ENCODE measurements at places on chromosomes 12 and 14.
A peak's percentile ranks its signal among the peaks of the same experiment; 100 is the strongest.

GRCh38 chr14:96638041-96638855, 136.1 kb downstream of the PAPOLA start:
- no peak for DNase-seq

- no peak for DNase-seq
Measured at GRCh38 chr12:109580684-109581333, 7.2 kb downstream of the MVK start.

GRCh38 chr12:110661337-110661972, 27.5 kb downstream of the HVCN1 start:
- peak; percentile 66 for DNase-seq

- DNase-seq = no peak
Measured at GRCh38 chr12:42468341-42468821, 121.2 kb downstream of the PRICKLE1 start.

DNA sequence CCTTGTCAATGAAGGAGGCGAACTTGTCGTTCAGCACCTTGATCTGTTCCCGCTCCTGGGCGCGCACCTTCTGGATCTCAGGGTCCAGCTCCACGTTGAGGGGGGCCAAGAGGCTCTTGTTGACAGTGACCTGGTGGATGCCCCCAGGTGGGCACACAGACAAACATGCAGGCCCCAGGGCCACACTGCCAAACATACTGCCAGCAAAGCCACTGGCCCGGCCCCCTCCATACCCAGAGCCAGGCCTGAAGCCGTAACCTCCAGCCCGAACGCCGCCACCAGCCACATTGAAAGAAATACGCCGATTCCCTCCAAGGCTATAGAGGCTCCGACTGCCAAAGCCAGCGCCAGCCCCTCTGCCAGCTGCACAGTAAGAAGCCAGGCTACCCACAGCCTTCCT, 337 bp downstream of the KRT74 start:
- DNase-seq = no peak

GRCh38 chr12:93347054-93347785, 30.5 kb upstream of the NUDT4 start:
- DNase-seq = no peak

GRCh38 chr14:78253986-78254385, 83.8 kb downstream of the NRXN3 start:
- DNase-seq = no peak

DNA sequence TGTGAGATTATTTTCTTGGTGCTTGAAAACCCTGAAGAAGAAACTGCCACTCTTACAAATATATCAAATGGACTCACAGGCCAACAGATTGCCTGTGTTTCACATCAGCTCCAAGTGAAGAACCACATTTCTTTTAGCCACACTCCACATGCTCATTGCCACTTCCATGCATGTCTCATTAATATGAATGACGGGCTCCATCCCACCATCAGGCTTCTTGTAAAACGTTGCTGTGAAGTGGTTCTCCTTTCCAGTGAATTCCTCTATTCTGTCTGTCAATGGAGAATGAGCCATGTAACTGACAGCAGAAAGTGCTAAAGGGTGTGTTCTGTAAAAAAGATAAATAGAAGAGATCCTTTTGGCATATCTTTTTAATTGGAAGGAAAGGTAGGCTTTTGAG, 188.2 kb upstream of the RMST start:
- DNase-seq = no peak

DNA sequence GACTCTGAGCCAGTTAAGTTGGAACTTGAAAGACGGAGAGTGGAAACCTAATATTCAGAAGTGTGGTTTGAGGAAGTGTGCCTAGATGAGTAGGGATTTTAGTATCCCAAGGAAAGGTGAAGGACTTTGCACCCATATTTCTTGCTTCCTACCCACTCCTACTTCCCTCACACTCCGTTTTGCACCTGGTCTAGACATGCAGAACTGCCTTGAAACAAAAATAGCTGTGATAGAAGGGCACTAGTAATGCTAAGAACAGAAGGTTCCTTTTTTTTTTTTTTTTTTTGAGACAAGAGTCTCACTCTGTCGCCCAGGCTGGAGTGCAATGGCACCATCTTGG, 732 bp upstream of the ARF3 start:
- DNase-seq = no peak

- no peak for DNase-seq
Measured at GRCh38 chr14:56803816-56804535, 6.3 kb downstream of the OTX2 start.

Data from GM12891 (cell line).